ENCODE measurements at places on chromosomes 2 and 18.

DNA sequence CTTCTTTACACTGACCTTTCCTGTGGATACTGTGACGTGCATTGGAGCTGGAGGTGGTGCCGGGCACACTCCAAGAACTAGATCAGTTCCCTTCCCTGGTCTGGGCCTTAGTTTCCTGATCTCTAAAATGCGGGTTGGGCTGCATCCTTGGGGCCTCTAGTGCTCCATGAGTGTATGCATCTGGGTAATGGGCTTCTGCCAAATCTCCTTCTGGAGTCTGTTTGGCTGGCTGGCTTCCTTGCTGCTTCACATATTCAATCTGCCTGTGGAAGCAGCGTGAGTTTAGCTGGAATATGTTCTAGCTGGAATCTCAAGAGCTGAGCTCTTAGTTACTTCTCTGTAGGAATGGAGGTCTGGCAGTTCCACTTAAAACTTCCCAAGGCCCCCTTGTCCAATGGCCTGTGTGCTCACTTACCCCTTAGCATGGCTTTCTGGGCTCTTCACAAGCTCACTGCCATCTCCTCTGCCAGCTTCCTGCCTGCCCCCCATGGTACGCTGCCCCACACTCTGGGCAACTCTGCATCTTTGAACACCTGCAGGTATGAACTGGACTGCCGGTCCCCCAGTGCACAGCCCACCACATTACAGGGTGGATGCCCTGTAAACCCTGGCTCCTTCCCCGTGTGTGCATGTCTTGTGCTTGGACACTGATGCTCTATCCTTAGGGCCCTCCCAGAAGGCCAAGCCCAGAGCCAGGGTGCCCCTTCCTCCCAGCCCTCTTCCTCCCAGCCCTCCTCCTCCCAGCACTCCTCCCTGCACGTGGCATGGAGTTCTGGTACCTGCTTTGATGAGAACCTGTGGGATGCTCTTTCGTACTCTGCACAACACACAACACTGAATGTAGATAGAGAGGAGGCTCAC, 103.6 kb upstream of the SMAD2 start:
- no peak for DNase-seq

- no peak for DNase-seq
Measured at GRCh38 chr18:3782901-3783300, 332.9 kb downstream of the TGIF1 start.

GRCh38 chr18:36328385-36328858, 30.9 kb downstream of the FHOD3 start:
- DNase-seq: no peak

DNA sequence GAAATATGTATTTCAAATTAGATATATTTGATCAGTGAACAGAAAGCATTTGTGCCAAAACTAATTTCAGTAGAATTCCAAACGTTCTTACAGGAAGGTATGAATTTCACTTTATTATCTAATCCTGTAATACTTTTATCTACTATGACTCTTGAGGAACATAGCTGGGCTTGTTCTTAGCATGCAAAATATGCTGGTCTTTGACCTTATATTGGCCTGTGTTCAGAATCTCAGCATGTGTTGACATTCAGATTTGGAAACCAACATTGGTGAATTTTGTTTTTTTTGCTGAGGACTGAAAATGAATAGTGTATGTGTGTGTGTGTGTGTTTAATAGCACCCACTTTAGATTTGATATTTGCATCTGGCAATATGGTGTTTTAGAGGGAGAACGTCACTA, 112.2 kb downstream of the MEIS1 start:
- DNase-seq: no peak

- no peak for DNase-seq
Measured at GRCh38 chr2:216839688-216840087, 20.2 kb downstream of the TNP1 start.

DNA sequence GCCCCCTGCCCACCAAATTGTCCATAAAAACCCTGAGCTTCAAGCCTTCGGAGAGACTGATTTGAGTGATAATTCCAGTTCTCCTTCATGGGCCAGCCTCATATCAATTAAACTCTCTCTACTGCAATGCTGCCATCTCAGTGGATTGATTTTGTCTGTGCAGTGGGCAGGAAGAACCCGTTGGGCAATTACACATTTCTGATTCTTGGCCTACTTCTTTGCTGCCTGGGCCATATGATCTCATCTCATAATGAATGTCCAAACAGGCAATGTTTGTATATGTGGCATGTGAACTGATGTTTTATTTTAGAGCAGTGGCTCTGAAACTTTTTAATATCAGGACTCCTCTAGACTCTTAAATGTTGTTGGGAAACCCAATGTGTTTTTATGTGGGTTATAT, 101.2 kb upstream of the SLC38A11 start:
- DNase-seq: no peak

GRCh38 chr2:217854684-217855420, 147.9 kb downstream of the TNS1 start:
- no peak for DNase-seq

DNA sequence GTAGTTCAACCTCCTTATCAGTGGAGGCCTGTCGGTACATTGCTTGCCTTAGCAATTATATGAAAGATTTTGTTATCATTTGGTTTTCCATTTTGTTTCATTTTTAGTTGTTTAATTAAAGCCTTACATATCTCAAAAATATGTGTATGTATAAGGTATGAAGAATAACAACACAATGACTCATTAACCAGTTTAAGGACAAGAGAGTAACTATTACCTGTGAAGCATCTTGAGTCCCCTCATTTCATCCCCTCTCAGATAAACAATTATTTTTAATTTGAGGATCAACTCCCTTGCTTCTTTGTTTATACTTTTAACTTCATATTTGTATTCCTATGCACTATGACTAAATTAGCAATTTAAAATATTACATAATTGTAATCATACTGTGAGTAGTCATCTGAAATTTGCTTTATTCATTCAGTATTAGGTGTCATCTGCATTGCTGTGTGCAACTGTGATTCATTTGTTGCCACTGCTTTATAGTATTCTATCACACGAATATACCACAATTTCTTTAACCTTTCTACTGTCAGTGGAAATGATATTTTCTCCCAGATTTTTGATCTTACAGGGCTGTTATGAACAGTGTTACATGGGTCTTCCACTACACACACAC, 126.4 kb downstream of the RNF152 start:
- DNase-seq: no peak

- DNase-seq: no peak
Measured at GRCh38 chr2:196268538-196269338, 97.4 kb upstream of the STK17B start.

- no peak for DNase-seq
Measured at GRCh38 chr2:20449501-20450200, 2.8 kb downstream of the RHOB start.

DNA sequence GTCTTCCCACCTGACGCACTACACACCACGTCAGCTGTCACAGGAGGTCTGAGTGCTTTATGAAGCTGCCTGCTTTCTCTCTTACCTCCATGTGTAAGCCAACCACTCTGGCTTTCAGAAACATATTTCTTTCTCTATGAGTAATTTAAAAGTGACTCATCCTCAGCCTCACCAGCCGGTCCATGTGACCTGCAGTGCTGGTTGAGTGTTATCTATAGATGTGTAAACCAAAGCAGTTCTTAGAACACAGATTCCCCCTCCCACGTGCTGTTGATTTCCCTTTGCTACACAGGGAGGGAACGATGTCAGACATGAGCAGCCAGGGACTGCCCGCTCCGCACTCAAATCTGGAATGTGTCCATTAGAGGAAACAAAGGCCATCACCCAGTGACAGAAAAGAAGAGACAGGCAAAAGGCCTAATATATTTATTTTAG, 157.8 kb downstream of the BCL2 start:
- no peak for DNase-seq

DNA sequence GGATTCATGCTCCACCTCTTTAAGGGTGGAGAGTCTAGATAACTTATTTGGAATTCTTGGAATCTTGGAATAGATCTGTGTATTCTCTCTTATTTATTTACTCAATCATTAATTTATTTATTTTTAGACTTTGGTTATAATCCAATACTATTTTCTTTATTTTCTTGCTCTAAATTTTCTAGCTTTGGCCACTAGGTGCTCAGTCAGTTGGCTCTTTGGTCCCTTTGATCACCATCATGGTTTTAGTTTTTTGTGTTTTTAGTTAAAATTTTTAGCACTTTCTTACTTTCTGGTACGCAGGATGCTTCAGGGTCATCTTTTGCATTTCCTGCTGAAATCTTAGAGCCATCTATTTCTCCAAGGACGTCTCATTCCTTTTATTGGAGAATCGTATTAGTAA, 5.2 kb upstream of the PLEK start:
- no peak for DNase-seq
